H4 (cell line): ENCODE measurements at places on chromosomes 6 and 20. TPM values are rescaled to one million over a fixed set of nuclear protein-coding genes. Genes with fewer than 3 reads are reported as not detected.

TINAG gene
- not detected in 2 replicates for total RNA-seq

ZNF334 gene
- total RNA-seq: 0.14 TPM in 1 of 2 replicates, not detected in the other

ZSCAN16 gene
- total RNA-seq: 3.5 and 9.9 TPM in 2 replicates

PPIL6 gene
- total RNA-seq: 1.0 TPM in 1 of 2 replicates, not detected in the other

TTBK1 gene
- total RNA-seq: not detected in 2 replicates

- DNase-seq: no peak
Observed at GRCh38 chr20:52145587-52145986, 46.0 kb downstream of the ZFP64 start.

- DNase-seq: no peak
Observed at GRCh38 chr6:131955192-131955591, 4.0 kb upstream of the CCN2 start.

GRCh38 chr6:130697271-130697994, 129.8 kb upstream of the SMLR1 start:
- DNase-seq: no peak

GRCh38 chr6:25898289-25898977, 24.4 kb upstream of the SLC17A3 start:
- DNase-seq: no peak

DNA sequence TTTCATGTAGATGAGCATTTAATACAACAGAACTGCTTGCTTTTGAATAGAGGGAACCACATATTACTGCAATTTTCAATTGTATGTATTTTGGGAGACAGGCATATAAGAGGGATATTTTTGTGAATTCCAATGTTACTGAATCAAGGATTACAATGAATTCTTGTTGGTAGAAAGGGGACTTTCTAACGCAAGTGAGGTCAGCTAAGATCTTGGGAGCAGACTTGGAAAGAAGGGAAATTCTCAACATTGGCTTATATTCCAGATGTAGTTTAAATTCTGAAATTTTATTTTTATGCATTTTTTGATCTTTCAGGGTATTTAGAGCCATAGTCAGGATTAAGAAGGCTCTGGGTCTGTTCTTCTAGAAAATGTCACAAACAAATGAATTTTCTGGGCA, 43.3 kb upstream of the CTAGE9 start:
- no peak for DNase-seq

- DNase-seq: no peak
Observed at GRCh38 chr6:100493206-100493888, 28.6 kb upstream of the SIM1 start.

DNA sequence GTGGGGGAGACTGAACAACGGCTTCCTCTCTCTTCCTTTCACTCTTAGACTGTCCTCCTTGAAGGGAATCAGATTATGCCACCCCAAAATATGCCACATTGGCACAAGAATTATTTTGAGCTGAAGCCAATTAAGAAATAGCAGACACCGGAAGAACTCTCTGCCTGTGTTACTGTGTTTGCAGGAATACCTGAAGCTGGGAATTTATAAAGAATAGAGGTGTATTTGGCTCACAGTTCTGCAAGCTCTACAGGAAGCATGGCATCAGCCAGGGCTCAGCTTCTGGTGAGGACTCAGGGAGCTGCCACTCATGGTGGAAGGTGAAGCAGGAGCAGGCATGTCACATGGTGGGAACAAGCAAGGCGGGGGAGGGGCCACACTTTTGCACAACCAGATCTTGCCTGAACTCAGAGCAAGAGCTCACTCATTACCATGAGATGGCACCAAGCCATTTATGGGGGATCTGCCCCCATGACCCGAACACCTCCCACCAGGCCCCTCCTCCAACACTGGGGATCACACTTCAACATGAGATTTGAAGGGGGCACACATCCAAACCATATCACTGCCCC, 46.0 kb downstream of the PCNA start:
- no peak for DNase-seq

DNA sequence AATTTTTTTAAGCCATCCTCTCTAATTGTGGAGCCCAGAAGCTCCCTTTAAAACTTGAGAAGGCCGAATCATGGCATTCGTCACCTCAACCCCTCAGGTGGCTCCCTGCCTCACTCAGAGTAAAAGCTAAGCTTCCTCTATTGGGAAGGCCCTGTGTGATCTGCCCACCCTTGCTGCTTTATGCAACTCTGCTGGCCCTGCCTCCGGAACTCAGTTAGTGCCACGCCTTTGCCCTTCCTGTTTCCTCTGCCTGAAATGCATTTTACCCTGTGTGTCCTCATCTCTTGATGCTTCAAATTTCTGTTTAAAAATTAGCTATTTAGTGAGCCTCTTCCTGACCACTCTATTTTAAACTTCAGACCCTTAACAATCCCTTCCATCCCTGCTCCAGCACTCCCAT, 5.7 kb downstream of the PACRG start:
- no peak for DNase-seq

DNA sequence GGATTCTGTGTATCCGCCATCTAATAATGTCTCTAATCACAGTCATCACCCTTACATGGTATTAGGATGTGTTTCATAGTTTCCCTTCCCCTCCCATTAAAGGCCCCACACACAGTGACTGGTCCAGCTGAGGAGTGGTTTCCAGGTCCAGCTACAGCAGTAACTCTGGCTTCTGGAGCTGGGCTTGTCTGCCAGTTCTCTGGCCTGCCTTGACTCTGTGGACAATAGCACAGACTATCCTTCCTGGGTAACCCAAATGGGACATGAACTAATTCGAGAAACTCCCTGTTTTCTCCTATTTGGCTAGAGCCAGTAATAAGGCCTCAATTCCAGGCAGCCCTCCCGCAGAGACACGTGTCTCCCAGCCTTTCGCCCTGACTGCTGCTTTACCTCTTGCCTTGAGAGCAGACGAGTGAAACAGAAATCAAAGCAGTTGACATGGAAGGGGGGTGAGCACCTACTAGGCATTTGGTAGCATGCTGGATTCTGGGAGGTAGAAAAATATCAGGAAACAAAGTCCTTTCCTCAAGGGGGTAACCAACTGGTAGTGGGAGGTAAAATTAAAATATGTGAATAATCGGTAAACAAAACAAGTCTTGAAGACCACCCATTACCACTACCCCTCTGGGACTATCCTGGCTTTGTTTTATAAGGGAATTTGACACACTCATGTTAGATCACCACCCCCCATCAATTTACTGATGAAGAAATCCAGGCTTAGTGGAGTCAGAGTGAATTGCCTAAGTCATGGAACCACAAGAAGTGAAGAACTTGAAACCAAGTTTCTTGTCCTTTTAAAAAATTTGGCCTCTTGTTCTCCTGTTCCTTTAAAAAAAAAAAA, 1.2 kb downstream of the TRAF3IP2 start:
- DNase-seq: peak; percentile 29

DNA sequence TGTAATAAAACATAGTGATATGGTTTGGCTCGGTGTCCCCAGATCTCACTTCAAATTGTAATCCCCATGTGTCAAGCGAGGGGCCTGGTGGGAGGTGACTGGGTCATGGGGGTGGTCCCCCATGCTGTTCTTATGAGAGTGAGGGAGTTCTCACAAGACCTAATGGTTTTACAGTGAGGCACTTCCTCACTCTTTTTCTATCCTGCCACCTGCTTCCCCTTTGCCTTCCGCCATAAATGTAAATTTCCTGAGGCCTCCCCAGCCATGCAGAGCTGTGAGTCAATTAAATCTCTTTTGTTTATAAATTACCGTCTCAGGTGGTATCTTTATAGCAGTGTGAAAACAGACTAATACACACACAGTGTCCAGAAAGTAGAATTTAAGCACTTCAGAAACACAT, 78.5 kb downstream of the REPS1 start:
- DNase-seq: no peak

DNA sequence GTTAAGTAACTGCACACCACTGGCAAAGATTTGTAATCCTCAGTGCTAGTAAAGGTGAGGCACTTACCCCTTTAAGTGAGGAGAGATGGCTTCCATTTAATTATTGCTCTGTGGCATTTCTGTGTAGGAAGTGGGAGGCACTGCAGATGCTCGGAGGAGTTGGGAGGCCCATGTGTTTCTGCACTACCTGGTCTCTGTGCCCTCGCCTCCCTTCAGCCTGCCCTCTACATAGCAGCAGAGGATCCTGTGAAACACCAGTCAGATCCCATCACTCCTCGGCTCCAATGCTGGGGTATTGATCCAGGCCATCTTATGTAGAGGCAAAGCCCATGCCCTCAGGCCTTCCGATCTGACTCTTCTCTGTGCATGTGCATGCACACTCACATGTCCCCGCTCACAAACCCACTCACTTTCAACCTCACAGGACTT, 67.0 kb downstream of the SLX4IP start:
- DNase-seq: no peak
